Gastrocnemius medialis (tissue), 4 donors: ENCODE measurements at places on chromosomes 12 and 14. TPM values are rescaled to one million over a fixed set of nuclear protein-coding genes. Genes with fewer than 3 reads are reported as not detected.
A peak's percentile ranks its signal among the peaks of the same experiment; 100 is the strongest.

DNA sequence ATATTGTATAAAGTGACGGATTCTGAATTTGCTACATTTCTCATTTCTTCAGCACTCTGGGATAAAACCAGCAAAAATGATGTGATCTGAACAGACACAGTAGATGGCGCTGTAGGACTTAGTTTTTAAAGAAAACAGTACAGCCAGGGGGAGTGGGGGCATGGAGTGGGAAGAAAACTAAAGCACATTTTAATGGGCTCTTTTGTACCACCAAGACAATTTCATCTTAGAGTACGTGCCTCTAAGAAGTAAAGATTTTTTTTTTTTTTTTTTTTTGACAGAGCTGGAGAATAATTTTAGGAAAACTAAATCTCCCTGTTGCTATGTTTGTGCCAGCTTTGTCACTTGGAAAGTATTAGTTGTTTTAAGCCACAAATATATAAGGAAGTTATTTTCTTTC, 124.4 kb downstream of the RAD51B start:
- DNase-seq: peak; percentile 46
- H3K36me3 ChIP-seq: no peaks in the 10 kb centered on the region
- H3K4me1 ChIP-seq: peaks cover 20% of the 10 kb centered on the region
- no peaks in the 10 kb centered on the region for H3K27me3 ChIP-seq

DNA sequence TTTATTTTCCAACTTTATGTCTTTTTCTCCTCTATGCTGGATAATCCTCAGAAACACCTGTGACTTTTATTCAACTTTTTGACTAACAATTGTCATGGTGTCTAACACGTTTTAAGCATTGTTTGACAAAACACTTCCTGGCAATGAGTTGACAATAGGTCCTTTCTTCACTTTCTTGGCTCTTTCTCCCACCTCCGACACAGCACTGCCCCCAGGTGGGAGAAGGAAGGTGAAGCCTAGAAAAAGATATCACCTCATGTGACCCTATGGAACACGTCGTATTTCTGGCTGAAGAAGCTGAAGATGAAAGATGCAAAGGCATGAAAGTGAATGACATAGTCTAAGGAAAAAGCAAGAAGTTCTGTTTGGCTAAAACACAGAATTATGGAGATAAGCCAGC, 430.0 kb downstream of the ETNK1 start:
- no peak overlapping the region for H3K27ac ChIP-seq
- no peaks in the 10 kb centered on the region for H3K4me1 ChIP-seq
- no peaks in the 10 kb centered on the region for H3K27me3 ChIP-seq
- no peaks in the 10 kb centered on the region for H3K36me3 ChIP-seq
- no peak for DNase-seq

GRCh38 chr14:82647088-82647810, 1113.6 kb upstream of the SEL1L start:
- DNase-seq: no peak
- H3K4me1 ChIP-seq: no peaks in the 10 kb centered on the region
- H3K36me3 ChIP-seq: no peaks in the 10 kb centered on the region
- H3K27ac ChIP-seq: no peak overlapping the region
- no peak overlapping the region for H3K4me3 ChIP-seq

- no peaks in the 10 kb centered on the region for H3K36me3 ChIP-seq
- no peaks in the 10 kb centered on the region for H3K4me1 ChIP-seq
- H3K27ac ChIP-seq: no peak overlapping the region
- DNase-seq: no peak
- no peak overlapping the region for H3K4me3 ChIP-seq
These were observed 462.2 kb downstream of the LRIG3 start for GRCh38 chr12:58458102-58458501.

DNA sequence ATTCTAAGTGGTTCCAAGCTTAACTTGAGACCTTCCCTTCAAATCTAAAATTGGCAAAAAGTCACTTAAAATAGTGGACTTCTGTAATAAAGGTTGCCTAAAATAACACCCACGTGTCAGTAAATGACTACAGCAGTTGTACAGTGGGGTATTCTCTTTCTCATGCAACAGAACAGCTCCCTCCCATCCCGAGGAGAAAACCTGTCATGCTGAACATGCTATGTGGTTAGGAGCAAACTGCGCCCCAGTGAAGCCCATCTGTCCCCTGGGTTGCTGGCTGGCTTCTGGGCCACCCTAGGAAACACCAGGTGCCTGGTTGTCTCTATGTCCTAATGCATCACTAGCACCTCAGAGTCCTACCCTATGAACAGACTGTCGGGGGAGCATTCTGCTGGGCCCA, 2.7 kb downstream of the BTBD6 start:
- no peak overlapping the region for H3K27ac ChIP-seq
- no peak for DNase-seq
- H3K4me3 ChIP-seq: no peak overlapping the region
- H3K4me1 ChIP-seq: peaks cover 40% of the 10 kb centered on the region
- H3K27me3 ChIP-seq: no peaks in the 10 kb centered on the region

- H3K27me3 ChIP-seq: no peaks in the 10 kb centered on the region
- H3K36me3 ChIP-seq: no peaks in the 10 kb centered on the region
- no peak overlapping the region for H3K4me3 ChIP-seq
These were observed 1009.5 kb upstream of the TMEM132C start for GRCh38 chr12:127257366-127257935.

GRCh38 chr12:2324387-2324786, 271.6 kb downstream of the CACNA1C start:
- H3K4me1 ChIP-seq: peaks cover 24% of the 10 kb centered on the region
- DNase-seq: peak; percentile 83
- no peak overlapping the region for H3K4me3 ChIP-seq
- peak overlapping the region; percentile 60 for H3K27ac ChIP-seq
- no peaks in the 10 kb centered on the region for H3K27me3 ChIP-seq
- H3K36me3 ChIP-seq: no peaks in the 10 kb centered on the region

GRCh38 chr12:11457996-11458645, 62.8 kb upstream of the PRB2 start:
- no peaks in the 10 kb centered on the region for H3K4me1 ChIP-seq
- H3K36me3 ChIP-seq: no peaks in the 10 kb centered on the region
- DNase-seq: no peak
- H3K27ac ChIP-seq: no peak overlapping the region

DNA sequence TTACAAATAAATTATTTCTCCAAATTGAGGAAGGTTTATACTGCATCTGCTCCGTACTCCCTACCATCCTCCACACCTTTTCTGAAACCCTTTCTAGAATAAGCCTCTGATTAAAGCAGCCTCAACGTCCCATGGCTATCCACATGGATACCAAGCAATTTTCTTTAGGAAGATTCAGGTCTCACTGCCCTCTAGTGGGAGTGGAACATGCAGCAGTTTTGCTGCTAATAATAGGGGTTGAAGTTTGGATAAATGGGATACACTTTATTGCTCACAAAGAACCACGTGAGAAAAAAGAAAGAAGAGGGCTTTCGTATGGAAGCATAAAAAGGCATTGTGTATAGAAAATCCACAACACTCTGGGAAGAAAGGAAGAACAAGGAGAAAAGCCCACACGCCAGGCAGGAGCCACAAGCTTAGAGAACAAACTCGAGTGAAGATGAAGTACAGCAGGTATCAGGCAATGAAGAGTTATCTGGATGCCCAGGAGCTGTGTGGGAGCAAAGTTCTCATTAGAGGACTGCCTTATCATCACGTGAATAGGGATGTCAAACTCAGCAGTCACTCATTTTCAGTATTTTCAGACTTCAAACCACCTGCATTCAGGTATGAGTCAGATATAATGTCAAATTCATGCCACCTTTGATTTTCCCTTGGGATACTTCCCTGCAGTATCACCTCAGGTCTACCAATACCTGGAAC, 45.8 kb downstream of the CCER1 start:
- no peaks in the 10 kb centered on the region for H3K4me1 ChIP-seq
- no peaks in the 10 kb centered on the region for H3K36me3 ChIP-seq
- H3K27ac ChIP-seq: no peak overlapping the region
- H3K27me3 ChIP-seq: no peaks in the 10 kb centered on the region

DNA sequence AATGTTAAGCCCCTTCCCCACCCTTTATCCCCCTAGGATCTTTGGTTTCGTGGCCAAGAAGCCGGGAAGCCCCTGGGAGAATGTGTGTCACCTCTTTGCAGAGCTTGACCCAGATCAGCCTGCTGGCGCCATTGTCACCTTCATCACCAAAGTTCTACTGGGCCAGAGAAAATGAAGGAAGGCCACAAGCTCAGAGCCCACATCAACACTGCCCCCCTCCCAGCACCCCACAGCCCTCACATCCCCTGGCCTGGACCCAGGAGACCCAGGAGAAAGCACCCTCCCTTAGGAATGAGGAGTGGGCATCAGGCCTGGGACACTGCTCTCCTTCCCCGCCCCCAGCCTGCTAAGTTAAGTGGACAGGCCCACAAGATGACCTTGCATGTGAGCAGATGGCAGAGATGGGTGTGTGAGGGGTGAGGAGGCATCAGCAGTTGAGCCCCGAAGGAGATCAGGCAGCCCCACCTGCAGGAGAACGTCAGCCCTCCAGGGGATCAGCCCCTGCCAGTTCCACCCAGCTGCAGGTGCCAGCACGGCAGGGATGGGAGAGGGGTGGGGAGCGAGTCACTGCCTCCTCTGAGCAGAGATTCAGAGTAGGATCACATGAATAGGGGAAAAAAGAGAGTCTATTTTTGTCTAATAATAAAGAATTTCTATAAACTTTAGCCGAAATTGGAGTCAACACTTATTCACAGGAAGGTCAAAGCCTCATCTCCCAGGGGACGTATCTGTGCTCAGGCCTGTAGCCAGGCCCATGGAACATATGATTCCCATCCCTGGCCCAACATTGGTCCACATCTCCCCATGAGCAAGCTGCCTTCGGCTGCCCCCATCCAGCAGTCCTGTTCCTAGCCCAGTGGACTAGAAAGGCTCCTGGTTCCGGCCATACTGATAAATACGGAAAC, 14.1 kb downstream of the TNS2 start:
- H3K4me1 ChIP-seq: peaks cover 33% of the 10 kb centered on the region
- H3K36me3 ChIP-seq: peaks cover 64% of the 10 kb centered on the region
- H3K27ac ChIP-seq: peak overlapping the region; percentile 71
- peak; percentile 71 for DNase-seq
- H3K27me3 ChIP-seq: no peaks in the 10 kb centered on the region

- no peak overlapping the region for H3K4me3 ChIP-seq
- DNase-seq: no peak
- no peaks in the 10 kb centered on the region for H3K27me3 ChIP-seq
- H3K36me3 ChIP-seq: peaks cover 45% of the 10 kb centered on the region
These were observed 14.3 kb downstream of the C12orf43 start for GRCh38 chr12:121001841-121002483.

GRCh38 chr12:75818863-75819262, 212.7 kb downstream of the PHLDA1 start:
- H3K36me3 ChIP-seq: no peaks in the 10 kb centered on the region
- H3K27me3 ChIP-seq: no peaks in the 10 kb centered on the region
- no peak for DNase-seq
- no peak overlapping the region for H3K27ac ChIP-seq
- H3K4me1 ChIP-seq: no peaks in the 10 kb centered on the region

LRRIQ1 gene
- not detected for total RNA-seq

HOXC12 gene
- total RNA-seq: not detected
